ENCODE measurements at places on chromosomes 7 and 10. TPM values are rescaled to one million over a fixed set of nuclear protein-coding genes. Genes with fewer than 3 reads are reported as not detected.

DNA sequence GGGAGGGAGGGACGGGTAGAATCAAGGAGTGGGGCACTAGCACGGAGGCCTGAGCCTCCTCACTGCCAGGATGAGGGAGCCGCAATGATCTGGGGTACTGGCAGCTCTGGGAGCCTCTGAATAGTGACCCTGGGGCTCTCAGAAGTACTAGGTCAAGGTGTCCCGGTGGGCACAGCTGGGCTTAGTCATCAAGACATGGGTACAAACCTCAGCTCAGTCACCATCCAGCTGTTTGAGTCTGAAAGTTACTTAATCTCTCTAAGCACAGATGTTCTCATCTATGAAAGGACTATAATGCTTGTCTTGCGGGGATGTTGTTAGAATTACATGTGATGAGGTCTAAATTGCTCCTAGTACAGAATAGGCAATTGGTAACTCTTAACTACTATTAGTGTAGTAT lies 276.8 kb downstream of the KCNMA1 start:
- H3K4me3 ChIP-seq, result no peak overlapping the region
- no peaks in the 10 kb centered on the region for H3K4me1 ChIP-seq
- H3K36me3 ChIP-seq, result no peaks in the 10 kb centered on the region
- no peak overlapping the region for H3K27ac ChIP-seq
- DNase-seq, result no peak
- H3K27me3 ChIP-seq, result no peaks in the 10 kb centered on the region

- no peaks in the 10 kb centered on the region for H3K27me3 ChIP-seq
- H3K4me1 ChIP-seq, result no peaks in the 10 kb centered on the region
- H3K4me3 ChIP-seq, result no peak overlapping the region
- no peak overlapping the region for H3K27ac ChIP-seq
- no peaks in the 10 kb centered on the region for H3K36me3 ChIP-seq
These were observed 641.0 kb upstream of the NRP1 start for GRCh38 chr10:33975481-33975880.

HOXA13 gene
- total RNA-seq, result not detected

GRCh38 chr10:112383325-112383724 lies 9.4 kb downstream of the ACSL5 start:
- H3K27me3 ChIP-seq, result no peaks in the 10 kb centered on the region
- H3K4me1 ChIP-seq, result no peaks in the 10 kb centered on the region
- no peak overlapping the region for H3K4me3 ChIP-seq
- no peak overlapping the region for H3K27ac ChIP-seq

TLX1 gene
- not detected for total RNA-seq

GRCh38 chr10:61558188-61558587 lies 104.5 kb upstream of the CABCOCO1 start:
- DNase-seq, result no peak
- no peaks in the 10 kb centered on the region for H3K36me3 ChIP-seq
- no peak overlapping the region for H3K27ac ChIP-seq
- no peaks in the 10 kb centered on the region for H3K4me1 ChIP-seq
- H3K27me3 ChIP-seq, result no peaks in the 10 kb centered on the region
- no peak overlapping the region for H3K4me3 ChIP-seq

DNA sequence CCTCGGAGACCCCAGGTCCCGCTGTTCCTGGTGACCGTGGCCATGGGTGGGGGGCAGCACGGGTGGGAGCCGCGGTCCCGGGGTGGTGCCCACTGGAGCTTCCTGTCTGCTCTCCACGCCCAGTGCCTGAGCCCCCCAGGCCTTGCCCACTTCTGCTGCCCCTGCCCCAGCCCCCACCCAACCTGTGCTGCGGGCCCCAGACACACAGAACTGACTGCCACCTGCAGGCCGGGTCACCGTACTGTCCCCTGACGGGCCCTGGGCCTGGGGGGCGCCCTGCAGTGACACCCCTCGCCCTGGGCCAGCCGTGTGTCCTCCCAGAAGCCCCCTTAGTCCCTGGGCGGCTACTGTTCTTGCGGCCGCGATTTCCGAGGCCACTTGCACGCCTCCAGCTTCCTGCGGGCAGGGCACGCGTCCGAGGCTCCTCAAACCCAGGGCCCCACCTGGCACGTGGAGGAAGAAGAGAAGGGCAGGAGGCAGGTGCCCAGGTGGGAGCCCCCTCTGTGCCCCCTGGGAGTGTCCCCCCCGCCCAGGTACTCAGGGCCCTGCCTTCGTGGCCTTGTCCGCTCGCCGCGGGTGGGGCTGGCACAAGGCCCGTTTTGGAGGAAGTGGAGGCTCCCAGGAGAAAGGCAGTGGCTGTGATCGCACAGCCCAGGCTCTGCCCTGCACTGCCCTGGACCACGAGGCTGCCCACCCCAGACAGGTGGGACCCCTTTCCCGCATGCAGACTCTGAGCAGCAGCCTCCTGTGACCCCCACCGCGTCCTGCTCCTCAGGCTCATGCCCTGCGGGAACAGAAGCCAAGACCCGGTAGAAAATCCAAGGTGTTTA lies 10.4 kb downstream of the TMEM184A start:
- peak overlapping the region; percentile 25 for H3K27ac ChIP-seq
- DNase-seq, result no peak
- peaks cover 3% of the 10 kb centered on the region for H3K36me3 ChIP-seq
- H3K27me3 ChIP-seq, result no peaks in the 10 kb centered on the region

TUBB8 gene
- total RNA-seq, result not detected

Data from breast epithelium (tissue), 4 donors.